Smooth muscle cell of bladder (primary cell): ENCODE measurements at places on chromosomes 3 and 15. TPM values are rescaled to one million over a fixed set of nuclear protein-coding genes. Genes with fewer than 3 reads are reported as not detected.

The SEMA7A gene
- total RNA-seq = 3.8 and 7.0 TPM in 2 replicates

The NME9 gene
- total RNA-seq = 0.09 TPM in 1 of 2 replicates, not detected in the other

The KCNMB2 gene
- total RNA-seq = not detected in 2 replicates

The CYP1A2 gene
- total RNA-seq = not detected in 2 replicates

The TEX55 gene
- not detected in 2 replicates for total RNA-seq

The GP5 gene
- total RNA-seq = 0.09 and 0.14 TPM in 2 replicates

The CCR9 gene
- not detected in 2 replicates for total RNA-seq

The UNC13C gene
- not detected in 2 replicates for total RNA-seq

The TNNC1 gene
- total RNA-seq = 1.00 and 1.8 TPM in 2 replicates

The SMAD6 gene
- 15.5 and 31.3 TPM in 2 replicates for total RNA-seq

The TLR9 gene
- total RNA-seq = under 0.01 TPM in 1 of 2 replicates, not detected in the other

The CACNA2D3 gene
- 0.14 and 0.18 TPM in 2 replicates for total RNA-seq

The PXK gene
- 40.1 and 52.6 TPM in 2 replicates for total RNA-seq

The POLQ gene
- total RNA-seq = 1.8 and 2.4 TPM in 2 replicates

The ADAMTSL3 gene
- 0.14 and 0.18 TPM in 2 replicates for total RNA-seq

The BDH1 gene
- total RNA-seq = 3.8 and 5.5 TPM in 2 replicates

The AMOTL2 gene
- 92.3 and 123 TPM in 2 replicates for total RNA-seq

The ST3GAL6 gene
- 4.8 and 15.6 TPM in 2 replicates for total RNA-seq

The HAPLN3 gene
- total RNA-seq = 4.7 and 9.8 TPM in 2 replicates

The DNAH1 gene
- 1.7 and 2.6 TPM in 2 replicates for total RNA-seq

The BFSP2 gene
- total RNA-seq = not detected in 2 replicates

The CHST14 gene
- 5.7 and 7.9 TPM in 2 replicates for total RNA-seq

The CD200 gene
- total RNA-seq = 4.0 and 4.8 TPM in 2 replicates

The NEK11 gene
- 4.7 and 6.1 TPM in 2 replicates for total RNA-seq
